ENCODE measurements at places on chromosomes 3 and 15.

DNA sequence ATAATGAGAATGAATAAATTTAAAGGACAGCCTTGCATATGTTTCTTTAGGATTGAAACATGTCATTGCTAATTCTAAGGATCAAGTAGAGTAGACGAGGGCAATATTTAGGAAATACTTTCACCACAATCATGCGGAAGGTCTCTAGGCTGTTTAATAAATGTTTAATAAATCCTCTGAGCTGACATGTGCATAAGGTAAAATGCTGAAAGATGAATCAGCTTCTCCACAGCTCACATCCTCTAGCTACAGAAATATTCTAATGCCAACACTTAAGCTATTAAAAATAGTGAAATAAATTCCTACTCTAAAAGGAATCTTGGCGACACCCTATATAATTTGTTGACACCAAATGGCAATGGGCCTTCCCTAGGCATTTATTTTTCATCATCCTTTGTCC is 407.3 kb downstream of the TBL1XR1 start:
- DNase-seq, result no peak

- peak; percentile 43 for DNase-seq
Observed at GRCh38 chr3:4656059-4656458, 162.9 kb downstream of the ITPR1 start.

GRCh38 chr3:194617827-194618226 is 15.4 kb downstream of the TMEM44 start:
- DNase-seq, result no peak

DNA sequence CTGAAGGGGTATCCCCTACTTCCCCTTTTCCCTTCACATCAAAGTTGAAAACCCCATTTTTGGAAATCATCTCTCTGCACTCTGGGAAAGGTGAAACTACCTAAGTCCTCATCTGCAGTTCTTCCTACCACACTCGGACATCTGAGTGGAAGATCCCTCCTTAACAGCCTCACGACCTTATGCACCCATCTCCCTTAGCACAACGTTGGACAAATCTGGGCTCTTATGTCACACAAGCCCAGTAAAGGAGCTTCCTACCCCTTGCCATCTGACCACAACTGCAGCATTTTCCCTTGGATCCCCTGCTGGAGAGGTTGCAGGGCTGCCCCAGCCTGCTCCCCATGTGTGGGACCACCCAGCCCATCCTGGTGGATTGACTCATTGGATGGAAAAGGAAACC is 252.1 kb upstream of the ST8SIA2 start:
- DNase-seq, result no peak

DNA sequence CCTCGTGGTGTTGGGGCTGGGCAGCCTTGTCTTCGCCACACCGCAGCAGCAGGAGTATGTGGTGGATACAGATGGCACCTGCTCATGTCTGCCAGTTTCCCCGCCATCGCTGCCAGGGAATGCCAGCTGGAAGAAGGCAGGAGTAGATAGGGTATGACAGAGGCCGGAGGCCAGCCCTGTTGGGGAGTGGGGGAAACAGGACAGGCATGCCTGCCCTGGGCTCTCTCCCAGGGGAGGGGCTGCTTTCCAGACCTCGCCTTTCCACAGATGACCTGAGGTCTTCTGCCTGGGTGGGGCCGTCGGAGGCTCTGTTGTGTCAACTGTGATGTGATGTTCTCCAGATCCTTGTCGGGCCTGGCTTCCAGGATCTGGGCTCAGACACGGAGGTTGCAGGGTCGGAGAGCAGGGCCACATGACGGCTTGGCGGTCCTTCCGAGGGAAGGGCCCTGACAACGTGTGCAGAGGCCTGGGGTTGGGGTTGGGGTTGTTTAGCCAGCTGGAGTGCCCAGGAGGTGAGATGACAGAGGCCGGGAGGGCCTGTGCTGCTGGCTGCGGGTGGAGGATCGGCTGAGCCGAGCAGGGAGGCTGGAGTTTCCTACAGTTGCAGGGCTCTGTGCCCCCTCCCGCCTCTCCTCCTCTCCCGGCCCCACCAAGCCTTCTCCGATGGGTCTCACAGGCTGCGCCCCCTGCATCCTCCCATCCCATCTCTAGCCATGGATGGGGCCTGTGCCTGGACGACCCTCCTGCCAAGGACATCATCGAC is 102.0 kb downstream of the TBC1D2B start:
- DNase-seq, result no peak

DNA sequence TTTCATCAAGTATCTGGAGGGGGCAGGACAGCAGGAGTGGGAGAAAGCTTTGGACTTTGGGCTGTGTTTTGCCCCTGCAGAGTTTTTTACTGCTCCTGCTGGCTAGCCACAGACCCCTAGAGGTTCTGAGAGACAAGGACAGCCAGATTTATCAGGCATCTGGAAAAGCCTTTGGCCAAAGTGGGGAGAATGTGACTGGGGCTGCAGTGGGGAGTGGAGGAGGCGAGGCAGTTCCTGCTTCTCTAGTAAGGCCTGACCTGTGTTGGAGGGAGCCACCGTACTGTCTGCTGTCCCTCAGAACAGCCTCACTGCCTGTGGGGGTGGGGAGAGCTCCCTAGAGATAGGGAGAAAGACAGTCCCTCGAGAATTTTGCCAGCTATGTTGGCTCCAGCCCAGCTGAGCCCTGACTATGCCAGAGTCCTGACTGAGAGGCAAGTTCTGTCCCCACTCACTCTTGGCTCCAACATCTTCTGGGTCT is 2.2 kb downstream of the ALPK3 start:
- DNase-seq, result no peak

DNA sequence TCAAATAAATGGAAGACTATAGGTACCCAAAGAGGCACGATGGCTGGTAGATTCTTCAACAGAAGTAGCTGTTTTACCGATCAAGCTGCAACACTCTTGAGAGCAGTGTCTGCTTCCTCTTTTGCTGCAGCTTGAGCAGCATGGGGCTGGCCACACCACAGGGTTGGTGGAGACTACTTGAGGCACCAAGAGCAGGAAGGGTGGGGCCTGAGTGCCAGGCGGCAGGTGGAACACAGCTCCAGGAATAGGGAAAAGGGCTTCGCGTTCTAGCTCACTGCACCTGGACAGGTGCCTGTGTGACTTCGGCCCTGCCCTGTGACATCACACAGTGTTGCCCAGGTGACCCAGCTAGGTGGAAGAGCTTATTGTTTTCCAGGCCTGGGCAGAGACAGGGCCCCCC is at the start of gene CCDC33:
Gene CCDC33 (plus strand): TSS at position 365 of the 400 bp plus-strand sequence. CDS start 394 bp downstream, outside the sequence.
- no peak for DNase-seq

Measured in hippocampal formation (tissue), 2 donors.